ENCODE measurements at places on chromosomes 1 and 21.
A peak's percentile ranks its signal among the peaks of the same experiment; 100 is the strongest.

DNA sequence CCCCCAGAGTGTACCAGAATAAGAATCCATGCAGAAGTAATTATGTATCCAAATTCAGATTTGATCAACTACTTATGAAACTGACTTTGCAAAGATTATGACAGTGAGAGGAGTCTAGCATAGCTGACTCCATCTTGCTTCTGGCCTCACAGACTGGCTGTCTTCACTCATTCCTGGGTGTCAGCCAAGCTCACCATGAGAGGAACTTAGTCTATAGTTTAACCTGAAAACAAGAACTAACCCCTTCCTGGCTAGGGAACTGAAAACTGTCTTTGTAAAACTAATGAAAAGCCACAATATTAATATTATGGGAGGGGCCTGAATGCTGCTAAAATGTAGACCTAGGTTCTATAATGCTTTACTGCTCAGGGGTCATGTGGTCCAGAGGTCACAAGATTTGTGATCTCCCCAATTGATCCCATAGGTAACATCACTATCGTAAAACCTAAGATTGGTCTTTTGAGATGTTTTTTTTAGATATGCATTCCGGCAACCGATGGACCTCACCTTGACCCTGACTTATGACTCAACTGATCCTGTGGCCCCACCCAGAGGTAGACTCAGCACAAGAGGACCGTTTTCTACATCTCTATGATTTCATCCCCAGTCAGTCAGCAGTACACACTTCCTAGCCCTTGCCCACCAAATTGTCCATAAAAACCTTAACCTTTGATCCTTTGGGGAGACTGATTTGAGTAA lies 55.2 kb downstream of the ATP1B1 start:
- DNase-seq: peak; percentile 7

GRCh38 chr1:193634470-193634869 lies 448.1 kb upstream of the B3GALT2 start:
- DNase-seq: no peak

DNA sequence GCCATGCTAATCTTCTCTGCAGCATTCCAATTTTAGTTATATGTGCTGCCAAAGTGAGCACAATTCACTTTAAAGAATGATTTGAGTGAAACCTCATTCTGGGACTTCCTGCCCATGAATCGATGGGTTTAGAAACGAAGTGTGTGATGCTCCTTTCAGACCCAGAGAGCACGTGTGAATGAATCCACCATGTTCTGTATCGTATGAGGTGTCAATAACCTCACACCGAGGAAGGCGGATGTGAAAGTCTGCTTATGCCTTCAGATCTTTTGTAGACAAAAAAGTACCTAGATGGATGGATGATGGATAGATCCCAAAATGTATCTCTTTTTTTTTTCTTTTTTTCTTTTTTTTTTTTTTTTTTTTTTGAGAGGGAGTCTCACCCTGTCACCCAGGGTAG lies 13.8 kb downstream of the UBASH3A start:
- DNase-seq: peak; percentile 40

DNA sequence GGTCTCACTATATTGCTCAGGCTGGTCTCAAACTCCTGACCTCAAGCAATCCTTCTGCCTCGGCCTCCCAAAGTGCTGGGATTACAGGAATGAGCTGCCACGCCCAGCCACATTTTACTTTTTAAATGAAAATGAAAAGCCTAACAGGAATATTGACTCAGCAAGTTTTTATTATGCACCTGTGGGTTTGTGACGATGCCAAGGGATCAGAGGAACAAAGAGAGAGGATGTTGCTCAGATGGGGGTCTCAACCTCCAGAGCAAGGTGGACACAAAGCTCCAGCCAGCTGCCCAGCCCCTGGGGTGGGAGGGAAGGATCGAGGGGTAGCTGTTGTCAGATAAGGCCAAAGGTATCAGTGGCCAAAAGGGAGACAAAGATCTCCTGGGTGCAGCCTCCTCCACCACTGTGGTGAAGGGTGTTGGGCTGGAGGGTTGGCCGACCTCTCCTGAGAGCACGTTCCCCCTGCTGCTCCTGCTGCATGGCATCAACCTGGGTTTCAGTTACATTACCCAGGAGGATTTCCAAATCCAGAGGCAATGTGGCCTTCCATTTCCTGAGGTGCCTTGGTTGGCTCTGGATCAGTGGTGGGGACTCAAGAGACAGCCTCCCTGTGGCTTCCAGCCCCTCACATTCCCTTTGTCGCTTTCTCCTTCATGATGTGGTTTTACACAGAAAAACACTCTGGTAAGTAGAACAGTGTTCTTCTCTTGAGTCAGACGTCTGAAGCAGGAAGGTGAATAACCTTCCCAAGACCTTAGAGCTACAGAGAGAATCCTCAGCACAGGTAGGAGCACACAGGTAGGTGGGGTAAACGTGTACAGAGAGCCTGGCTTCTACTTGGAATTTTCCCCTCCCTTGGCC lies 34.2 kb downstream of the ZNF496 start:
- no peak for DNase-seq

- DNase-seq: no peak
Observed at GRCh38 chr1:218363141-218363540, 18.0 kb downstream of the TGFB2 start.

DNA sequence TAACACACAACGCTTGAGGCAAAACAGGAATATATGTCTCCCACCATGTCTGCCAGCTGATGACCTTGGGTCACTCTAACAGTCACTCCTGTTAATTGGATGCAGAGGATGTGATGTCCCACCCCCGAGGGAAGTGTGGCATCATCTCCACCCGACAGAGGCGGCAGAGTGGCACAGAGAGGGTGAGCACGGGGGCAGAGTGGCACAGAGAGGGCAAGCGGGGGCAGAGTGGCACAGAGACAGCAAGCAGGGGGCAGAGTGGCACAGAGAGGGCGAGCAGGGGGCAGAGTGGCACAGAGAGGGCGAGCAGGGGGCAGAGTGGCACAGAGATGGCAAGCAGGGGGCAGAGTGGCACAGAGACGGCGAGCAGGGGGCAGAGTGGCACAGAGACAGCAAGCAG lies 44.3 kb downstream of the DISP3 start:
- DNase-seq: no peak

- DNase-seq: no peak
Observed at GRCh38 chr21:35159881-35160280, 110.8 kb upstream of the RUNX1 start.

DNA sequence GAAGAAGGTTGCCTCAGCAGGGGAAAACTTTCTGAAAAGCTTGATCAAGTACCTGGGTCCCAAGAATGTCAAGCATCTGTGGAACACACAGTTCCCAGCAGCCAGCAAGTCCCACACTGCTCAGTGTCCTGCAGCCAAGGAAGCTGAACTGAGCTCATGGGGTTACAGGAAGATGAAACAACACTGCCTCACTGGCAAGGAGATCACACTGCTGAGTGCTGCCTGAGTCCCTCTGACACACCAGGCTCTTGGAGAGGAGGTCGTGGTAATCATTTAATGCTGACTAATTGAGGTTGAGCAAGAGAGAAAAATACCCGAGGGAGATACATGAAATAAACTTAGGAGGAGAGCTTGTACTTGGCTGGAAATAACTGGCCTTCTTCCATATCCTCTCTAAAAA lies 75.2 kb downstream of the MPZL1 start:
- no peak for DNase-seq

All from GM20000 (cell line).